Kasumi-1 (cell line): ENCODE measurements at places on chromosomes 1 and 21.

DNA sequence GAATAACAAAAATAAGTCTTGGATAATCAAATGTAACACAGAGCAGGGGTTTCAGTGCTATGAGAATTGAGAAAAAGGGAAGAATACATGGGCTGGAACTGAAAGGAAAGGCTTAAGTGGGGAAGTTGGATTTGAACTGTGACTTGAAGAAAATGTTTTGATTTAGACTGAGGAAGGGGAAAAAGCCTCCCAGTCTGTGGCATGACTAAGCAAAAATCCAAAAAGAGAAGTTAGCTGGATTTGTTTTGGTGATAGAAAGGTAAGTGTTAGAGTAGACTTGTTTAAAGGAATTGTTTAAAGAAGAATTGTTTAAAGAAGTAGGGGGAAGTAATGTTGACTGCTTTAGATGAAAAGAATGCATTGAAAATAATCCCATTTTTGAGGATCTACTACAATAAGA is 46.0 kb downstream of the KCNK2 start:
- no peak for DNase-seq

DNA sequence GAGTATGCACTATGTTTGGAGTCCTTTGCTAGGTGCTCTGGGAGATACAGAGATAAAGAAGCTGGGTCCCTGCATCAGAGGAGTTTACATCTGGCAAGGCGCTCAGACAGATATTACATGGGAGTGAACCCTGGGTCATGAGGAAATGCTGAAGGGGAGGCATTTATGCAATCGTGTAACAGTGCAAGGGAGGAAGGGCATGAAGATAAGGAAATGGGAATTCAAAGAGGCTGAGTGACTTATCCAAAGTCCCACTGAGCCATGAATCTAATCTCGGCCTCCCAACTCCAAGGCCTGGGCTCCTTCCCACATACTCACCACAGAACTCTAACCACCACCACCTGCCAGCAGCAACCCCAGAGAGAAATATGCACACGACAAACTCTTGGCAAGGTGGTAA is 51.6 kb downstream of the FAM163A start:
- DNase-seq: no peak

GRCh38 chr1:19812875-19813642 is 2.0 kb downstream of the RNF186 start:
- no peak for DNase-seq

DNA sequence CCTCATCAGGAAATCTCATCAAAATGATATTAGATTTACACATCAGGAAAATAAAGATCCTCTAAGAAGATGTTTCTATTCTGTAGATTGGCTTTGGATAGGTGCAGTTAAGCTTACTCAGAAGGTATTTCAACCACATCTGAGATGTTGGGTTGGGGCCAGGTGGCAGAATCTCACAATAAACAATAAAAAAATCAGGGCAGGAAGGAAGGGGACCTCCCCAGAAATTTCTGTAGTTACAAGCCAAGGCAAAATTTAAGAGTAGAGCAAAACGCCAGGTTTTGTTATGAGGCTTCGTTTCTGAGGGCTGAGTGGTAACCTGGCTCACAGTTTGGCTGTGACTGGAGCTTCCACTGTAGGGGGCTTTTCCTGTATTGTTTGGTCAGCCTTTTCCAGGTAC is 84.8 kb downstream of the HUNK start:
- no peak for DNase-seq

DNA sequence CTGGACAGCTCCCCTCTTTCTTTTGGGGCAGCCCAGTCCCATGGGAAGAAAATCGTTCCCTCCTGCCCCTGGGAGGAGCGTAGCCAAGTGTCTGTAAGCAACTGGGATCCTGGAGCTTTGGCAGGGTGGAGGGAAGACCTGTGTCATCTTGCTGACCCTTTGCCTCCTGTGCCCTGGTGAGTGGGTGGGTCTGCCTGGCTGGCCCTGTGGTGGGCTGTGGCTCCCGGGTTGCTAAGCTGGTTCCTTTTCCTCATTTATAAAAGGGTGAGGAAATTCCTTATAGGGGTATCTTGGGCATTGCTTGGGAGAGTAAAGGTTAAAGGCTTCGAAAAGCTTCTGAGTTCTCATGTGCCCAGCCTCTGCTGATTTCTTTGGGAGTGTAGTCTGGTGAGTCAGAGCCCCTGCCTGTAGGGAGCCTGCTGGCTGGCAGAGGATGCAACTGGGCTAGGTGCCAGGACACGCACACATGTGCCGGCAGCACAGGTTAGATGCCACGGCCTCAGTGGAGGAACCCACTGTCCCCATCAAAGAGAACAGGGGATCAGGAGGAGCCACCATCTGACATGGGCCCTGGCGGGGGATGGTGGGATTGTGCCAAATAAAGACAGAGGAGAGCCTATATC is 85.2 kb downstream of the ARHGEF10L start:
- DNase-seq: no peak

DNA sequence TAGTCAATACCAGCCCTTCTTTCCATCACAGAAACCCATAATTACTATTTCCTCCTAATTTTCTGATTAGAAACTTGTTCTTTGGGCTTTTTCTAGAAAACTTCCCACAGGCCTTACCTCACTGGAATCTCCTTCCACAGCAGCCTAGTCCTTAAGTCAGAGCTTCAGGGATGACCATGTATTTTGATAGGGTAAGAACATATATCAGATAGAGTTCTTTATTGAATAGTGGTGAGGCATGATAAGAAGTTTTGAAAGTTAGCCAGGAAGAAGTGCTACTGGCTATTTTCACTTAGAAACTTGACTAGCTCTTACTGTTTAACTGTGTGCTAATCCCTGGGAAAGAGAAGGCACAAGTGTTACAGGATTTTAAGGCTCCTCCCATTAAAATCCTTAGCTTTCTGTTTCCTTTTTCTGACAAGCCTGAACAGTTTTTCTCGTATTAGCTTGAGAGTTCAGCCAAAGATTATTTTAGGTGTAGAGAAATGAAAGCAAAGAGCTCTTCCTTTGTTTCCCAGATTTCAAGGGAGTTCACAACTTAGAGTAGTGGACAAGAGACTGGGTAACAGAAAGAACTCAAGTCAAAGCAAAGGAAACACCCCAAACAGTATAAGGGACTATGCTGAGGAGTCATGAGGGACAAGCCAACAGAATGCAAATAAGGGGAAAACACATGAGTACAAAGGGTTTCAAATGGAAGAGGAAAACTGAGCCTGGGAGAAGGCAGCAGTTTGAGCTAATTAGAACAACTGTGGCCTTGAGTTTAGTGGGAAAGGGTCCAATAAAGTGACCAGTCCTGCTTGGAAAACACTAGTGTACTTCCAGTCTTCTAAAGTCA is 37.2 kb upstream of the AIM2 start:
- no peak for DNase-seq

GRCh38 chr1:117695796-117696490 is 90.1 kb downstream of the TENT5C start:
- no peak for DNase-seq

DNA sequence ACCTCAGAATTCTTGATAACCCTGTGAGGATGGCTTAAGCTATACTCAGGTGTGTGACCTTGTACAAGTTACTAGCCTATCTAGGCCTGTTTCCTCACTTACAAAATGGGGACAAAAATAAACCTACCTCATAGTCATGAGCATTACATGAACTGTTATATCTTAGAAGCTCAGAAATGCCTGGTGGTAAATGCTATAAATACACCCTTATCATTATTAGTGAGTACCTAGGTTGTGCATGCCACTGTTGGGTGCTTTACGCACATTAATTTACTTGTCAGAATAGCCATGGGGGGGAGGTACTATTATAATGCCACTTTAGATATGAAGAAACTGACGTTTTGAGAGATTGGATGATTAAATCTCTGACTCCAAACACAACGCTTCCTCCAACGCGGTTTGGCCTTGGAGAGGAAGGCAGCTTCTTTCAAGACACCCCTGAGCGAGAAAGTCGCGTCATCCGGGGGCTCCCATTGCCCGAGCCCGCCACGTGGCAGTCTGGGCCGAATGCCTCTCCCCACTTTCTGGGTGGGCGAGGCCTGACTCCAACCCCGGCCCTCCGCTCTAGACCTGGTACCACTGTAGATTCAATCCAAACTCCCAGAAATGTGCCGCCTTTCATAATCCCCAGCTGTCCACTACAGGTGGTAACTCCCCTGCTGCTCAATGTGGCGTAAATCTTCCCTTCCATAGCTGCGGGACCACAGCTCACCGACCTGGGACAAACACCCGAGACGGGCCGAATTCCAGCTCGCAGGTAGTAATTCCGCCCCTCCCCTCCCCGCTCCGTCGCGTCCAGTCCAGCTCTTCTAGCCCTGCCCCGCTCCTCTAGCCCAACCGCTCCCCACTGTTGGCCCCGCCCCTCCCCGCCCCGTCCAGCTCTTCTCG is 771 bp upstream of the RAD54L start:
- DNase-seq: peak; percentile 64

DNA sequence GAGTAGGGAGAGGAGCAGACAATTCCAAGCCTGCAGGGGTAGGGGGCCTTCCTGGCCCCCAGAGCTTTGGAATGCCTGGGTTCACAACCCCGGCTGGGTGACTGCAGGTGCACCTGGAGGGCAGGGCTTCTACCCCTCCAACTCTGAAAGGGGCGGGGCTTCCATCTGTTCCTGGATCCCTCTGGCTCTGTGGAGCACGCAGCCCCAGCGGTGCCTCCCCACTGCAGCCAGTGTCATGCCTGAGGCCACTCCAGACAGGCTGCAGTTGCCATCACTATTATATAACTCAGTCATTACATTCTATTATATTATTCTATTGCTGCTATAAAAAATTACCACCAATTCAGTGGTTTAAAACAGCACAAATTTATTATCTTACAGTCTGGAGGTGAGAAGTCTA is 12.5 kb upstream of the FNBP1L start:
- DNase-seq: no peak

DNA sequence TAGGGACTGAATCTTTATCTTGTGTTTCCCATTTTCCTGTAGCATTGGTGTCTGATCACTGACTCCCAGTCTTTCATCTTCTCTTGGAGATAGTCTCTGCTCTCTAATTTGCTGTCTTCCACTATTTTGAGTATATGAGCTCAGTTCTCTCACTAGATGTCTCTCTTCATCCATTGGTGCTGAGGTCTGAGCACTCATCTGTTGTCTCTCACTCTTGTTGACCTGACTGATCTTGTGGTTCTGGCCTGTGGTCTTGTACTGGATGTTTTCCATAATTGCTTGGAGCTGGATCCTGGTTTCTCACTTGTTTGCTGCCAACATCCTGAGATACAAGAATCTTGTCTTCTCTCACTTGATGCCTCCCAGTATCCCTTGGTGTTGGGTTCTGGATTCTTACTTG is 25.1 kb upstream of the S100A11 start:
- no peak for DNase-seq

- DNase-seq: no peak
Observed at GRCh38 chr1:151935154-151935553, 25.8 kb upstream of the THEM4 start.
